Activated CD4-positive, alpha-beta memory T cell treated with anti-CD3 and anti-CD28 coated beads for 36 hours (primary cell): ENCODE measurements at places on chromosomes 5 and 9.
A peak's percentile ranks its signal among the peaks of the same experiment; 100 is the strongest.

GRCh38 chr9:136120438-136120844 is 1.8 kb upstream of the TMEM250 start:
- no peak for DNase-seq

GRCh38 chr9:9743822-9744221 is 869.0 kb downstream of the PTPRD start:
- no peak for DNase-seq

- DNase-seq = no peak
Measured at GRCh38 chr9:6512085-6512657, 99.2 kb downstream of the UHRF2 start.

DNA sequence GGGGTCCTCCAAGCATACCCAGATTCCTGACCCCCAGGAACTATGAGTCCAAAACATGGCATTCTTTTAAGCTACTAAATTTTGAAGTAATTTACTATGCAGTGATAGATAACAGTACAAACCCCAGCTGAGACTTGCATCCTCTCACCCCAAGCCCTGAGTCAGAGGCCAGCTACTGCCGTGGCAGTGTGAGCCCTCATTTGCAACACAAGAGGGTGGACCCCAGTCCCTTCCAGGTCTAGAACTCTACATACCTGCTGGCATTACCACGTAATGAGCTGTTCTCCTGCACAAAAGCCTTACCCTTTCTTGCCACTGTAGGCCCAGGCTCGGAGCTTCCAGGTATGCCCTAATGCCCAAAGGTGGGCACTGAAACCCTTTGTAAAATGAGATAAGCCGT is 108.6 kb upstream of the ERCC6L2 start:
- DNase-seq = no peak

GRCh38 chr9:86287013-86287412 is 4.7 kb upstream of the ISCA1 start:
- peak; percentile 27 for DNase-seq

DNA sequence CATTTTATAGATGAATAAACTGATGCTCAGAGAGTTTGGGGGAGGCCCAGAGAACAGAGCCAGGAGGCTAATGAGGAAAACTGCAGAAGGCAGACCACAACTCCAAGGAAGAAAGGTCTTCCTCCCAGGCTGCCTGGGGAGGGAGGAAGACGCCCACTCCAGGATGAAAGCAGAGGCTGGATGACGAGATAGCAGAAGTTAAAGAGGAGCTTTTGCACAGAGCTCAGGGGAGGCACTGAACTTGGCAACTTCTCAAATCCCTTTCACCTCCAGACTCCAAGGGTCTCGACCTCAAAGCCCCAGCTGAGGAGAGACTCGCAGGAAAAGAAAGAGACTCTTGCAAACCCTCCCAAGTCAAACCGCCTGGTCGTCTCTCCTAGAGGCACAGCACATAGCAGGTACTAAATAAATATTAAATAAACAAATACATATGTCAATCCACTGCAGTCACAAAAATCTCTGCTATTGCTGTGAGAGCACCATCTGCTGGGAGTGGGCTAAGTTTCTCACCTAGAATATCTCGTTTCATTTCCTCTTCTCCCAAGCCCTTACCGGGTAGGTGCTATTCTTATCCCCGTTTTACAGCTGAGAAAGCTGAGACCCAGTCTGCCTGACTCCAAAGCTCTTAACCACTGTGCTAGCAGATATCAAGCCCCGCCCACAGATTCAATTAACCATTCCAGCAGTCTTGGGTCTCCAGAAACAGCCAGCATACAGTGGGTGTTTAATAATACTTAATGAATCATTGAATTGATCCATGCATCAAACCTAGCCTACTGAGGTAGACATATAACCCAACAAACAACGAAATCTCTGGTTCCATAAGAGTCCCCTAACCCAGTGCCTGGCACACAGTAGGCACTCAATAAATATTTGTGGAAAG is 97.8 kb upstream of the HAND1 start:
- DNase-seq = no peak

DNA sequence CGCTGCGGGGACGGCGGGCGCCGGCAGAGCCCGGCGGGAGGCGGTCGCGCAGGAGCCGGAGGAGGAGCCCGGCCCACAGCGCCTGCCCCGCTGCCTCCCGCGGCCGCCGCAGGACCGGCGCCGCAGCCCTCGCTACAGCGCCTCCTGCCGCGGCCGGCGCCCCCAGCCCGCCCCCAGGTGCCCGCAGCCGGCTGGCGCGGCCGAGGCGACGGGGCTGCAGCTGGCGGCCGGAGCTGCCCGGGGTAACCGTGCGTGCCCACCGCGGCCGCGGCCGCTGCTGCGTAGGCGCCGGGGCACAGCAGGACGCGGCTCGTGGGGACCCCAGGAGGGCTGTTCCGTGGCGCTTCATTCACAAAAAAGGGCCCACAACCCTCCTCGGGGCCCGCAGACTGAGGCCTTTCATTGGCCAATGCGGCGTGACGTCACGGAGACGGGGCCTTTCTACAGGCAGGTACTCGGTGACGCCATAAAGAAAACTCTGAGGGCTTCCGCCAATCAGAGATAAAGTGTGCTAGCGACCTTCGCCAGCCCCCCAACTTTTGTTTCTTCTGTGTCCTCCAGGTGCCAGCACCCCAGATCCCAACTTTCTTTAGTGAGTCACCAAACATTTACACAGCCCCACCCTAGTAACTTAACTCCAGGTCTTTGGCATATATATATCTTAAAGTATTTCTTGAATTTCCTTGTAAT is at the start of gene CDC14B:
Gene CDC14B, minus strand, starts transcription at position 353 of the 690 bp plus-strand sequence. CDS start 465 bp downstream, outside the sequence.
- DNase-seq = peak; percentile 85

GRCh38 chr5:108148715-108149139 is 233.2 kb downstream of the FBXL17 start:
- DNase-seq = no peak

DNA sequence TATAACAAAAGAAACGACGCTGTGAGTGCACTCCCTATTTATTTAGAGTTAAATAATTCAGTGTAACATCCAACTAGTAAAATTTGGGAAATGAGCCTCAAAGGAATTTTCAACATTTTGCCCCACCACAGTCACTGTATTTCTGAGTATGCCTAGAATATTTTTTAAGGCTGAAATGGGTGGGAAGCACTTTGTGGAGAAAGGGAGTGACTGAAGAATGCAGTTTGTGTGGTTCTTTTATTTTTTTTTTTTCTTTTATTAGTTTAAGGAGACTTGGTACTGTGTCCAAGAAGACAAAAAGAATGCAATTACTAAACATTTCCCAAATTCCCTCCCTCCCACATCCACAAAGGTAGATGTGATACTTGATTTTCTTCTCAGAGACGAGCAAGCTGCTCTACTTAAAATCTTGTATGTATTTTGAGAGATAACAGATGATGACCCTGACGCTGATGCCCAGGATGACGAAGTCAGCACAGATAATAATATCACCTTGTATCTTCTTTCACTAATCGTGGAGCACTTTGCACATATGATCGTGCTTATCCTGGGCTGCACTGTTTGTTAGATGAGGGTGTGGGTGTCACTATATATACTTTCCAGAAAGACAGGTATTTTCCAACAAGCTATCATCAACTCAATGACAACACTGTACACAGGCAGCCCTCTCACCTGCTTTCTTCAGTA is 586.3 kb downstream of the RAB3C start:
- no peak for DNase-seq
